ENCODE measurements at places on chromosomes 2 and 18.
A peak's percentile ranks its signal among the peaks of the same experiment; 100 is the strongest.

DNA sequence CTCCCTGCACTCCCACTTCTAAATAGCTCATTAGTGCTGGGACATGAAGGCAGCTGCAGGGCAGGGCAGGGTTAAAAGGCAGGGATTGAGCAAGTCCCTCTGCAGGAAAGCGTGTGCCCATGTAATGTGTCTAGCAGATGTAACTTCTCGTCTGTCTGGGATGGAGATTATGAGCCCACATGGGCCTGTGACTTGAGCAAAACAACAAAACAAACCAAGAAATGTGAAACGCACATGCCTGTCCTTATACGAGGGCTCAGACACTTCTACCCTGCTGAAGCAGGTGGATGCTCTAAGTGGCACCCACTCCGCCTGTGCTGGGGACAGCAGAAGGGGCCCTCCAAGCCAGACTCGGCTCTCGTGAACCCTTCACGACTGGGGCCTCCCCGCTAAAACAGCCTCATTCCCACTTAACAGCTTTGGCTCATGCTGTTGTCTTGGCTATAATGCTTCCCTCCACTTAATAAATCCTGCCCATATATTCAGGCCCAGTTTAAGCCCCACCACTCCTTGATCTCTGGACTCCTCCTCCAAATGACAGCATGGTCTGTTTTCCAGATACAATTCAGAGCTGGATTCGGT is 40.9 kb downstream of the TMEM247 start:
- DNase-seq, result no peak

GRCh38 chr2:31188131-31188530 is 29.2 kb downstream of the CAPN14 start:
- no peak for DNase-seq

DNA sequence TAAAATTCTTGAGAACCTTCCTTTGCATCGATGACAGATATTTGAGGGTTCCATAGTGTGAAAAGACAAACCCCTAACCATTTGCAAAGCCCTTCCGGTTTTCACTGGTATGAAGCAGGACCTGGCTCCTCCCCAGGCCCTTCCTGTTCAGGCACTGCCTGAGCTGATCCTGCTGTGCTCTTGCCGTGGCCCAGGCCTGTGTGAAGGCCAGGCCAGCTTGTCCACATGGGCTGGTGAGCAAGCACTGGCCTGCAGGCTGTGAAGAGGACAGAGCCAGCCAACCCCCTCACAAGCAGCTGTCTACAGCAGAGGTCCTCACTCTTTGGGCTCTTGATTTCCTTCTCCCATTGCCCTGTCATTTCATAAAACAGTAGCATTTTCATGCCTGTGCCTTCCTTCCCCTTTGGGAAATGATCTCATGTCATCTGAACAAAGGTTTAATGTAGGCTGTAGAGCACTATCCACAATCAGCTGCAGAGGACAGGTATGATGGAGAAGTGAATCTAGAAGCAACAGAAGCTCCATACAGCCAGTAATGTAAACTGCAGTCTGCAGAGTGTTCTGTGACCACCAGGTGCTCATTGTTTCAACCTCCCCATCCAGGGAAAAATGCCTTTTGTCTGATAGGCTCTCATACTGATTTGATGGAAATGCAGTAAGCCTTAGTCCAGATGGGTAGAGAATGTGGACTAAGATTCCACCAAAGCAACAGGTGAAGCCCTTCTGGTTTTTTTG is 19.8 kb downstream of the MPHOSPH10 start:
- DNase-seq, result no peak

DNA sequence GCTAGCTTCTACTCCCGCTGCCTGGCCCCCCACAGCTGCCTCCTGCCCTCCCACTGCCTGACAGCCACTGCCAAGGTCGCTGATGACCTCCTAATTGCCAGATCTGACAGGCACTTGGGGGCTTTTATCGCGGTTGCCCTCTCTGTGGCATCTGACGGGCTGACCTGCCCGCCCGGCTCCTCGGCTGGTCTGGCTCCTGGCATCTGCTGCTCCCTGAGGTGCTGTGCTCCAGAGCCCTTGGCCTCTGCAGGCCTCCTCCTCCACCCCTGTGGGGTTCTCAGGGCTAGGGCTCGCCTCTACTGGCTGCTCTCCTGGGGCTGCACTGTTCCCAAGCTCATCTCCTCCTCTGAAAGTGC is 43.1 kb downstream of the INHBB start:
- no peak for DNase-seq

DNA sequence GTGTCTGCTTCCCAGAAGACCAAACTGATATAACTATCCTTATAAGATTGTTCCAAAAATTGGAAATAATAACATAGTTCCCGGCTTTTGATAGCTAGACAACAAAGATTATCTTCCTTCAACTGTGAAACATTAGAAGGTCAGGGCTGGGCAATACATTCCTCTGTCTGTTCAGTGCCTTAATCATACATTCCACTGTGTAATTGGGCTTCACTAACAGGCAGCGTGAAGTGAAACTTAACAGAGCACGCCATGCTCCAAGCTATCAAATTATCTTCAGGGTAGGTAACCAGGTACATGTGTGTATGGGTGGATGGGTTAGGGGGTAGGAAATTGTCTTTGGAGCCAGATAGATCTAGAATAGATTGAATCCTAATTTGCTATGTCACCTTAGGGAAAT is 23.5 kb upstream of the ARL5A start:
- DNase-seq, result no peak

- no peak for DNase-seq
Observed at GRCh38 chr2:203238292-203238703, 520 bp upstream of the CYP20A1 start.

- DNase-seq, result peak; percentile 77
Observed at GRCh38 chr18:26548415-26549262, at the start of gene KCTD1. Gene KCTD1 (minus strand): TSS chr18:26548553. CDS start chr18:26548536, 17 bp downstream.

DNA sequence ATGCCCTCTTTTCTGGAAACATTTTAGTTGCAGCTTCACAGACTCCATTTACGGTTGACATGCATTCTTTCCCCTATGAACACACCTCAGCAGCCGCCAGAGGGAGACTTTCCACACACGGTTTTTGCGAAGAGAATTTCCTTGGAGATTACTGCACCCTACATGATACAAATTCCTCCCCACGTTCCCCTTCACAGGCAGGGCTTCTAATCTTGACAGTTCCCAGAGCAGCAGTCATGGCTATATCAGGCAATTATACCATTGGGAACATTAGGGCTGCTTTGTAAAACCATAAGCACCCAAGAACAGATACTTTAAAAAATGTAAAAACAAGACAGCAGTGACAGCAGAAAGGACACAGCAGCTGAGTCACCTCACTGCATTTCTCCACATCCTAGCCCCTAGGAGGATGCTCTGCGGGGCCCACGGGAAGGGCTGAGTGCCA is 253.8 kb downstream of the TGIF1 start:
- DNase-seq, result peak; percentile 28

GRCh38 chr18:56096861-56097260 is 508.9 kb upstream of the TCF4 start:
- DNase-seq, result no peak

DNA sequence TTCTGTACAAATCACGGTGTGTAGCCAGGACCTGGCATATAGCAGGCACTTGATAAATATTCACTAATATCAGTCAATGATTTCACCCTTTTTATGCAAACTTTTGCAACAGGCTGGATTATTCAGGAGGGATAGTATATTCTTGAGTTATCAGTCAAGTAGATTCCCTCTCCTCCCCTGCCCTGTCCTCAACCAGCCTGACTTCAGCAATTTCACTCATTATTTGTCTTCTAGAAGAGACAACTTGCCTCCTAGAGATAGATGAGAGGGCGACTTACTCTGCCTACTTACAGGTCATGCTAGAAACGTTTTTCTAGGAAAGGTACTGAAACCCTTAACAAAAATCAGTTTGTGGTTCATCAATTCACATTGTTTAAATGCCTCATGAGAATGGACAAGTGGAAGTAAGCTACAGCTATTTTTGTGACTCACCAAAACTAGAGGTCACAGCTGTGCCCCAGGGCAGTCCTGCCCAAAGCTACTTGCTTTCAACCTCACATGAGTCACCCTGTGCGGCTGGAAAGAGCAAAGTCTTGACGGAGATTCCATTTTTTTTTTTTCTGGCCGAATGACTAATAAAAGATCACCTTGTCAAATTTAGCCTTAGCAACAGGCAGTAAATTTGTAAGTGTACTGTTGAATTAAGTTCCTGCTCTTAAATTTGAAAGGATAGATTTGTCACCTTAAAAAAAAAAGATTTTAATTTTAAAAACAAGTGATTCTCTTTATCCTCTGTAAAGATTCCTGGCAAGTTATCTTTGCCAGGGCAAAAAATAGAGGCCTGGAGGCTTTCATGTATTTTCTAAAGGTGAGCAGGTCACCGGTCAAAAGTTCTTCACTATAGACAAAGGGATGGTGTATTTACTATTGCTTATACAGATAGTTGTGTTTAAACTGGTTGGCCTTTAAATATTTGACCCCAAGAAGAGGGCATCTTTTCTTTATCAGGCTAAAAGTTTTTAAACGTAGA is 109.0 kb upstream of the SLC35G4 start:
- peak; percentile 85 for DNase-seq

DNA sequence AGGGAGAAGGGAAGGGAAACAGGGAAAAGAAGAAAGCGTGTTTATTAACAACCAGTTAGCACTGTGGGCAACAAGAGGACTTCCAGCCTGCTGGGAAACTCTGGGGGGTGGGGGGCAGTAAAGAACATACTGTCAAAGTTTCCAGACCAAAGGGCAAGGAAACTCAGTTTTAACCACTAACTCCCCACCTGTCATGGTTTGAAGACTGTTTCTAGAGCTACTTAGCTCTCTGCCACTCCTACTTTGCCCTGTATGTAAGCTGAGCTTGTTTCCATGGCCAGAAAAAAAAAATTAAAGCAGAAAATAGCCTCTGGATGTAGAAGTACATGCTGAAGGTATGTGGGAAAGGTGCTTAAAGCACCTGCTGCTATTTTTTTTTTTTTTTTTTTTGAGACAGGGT is 11.0 kb upstream of the PTPN2 start:
- DNase-seq, result no peak

DNA sequence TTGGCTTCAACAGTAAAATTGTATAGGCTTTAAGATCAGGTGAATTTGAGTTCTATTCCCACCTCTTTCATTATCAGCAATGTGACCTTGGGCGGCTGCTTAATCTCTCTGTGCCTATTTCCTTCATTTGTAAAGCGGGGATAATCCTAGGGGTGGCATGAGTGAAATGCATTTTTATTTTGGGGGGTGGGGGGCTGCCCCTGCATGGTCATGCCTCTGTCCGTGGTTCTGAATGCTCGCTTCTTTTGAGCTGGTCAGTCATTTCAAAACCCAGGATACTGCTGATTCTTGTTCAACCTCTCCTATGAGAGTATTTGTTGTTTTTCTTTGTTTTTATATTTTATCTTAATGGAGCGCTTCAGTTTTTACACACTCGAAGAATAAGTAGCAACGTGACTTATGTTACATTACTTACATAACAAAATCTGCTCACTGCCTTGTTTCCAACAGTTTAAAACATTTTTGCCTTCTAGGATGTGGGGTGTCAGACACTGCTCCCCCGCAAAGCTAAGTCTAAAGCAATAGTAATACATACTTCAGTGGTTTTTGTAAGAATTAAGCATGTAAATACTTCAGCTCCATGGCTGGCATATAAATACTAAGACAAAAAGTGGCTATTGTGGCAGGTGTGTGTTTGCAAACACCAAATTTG is 152.6 kb upstream of the PELI1 start:
- no peak for DNase-seq

DNA sequence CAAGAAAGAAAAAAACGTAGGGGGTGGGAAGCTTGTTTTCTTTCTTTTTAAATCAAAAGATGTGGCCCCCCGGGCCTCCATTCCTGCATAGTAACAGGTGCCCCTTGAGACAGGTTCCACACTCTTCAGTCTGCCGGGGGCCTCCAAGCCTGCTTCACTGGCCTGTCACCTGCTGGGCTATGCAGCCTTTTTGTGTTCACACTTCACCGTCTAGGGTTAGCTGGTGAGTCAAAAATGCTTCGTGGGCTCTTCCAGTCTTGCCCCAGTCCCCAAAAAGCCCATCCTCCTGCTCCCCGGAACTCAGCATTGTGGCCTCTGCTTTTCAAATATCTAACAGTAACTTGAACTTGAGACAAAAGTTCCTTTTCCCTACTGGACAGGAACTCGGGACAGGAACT is 67.9 kb downstream of the POLR1A start:
- no peak for DNase-seq

- no peak for DNase-seq
Observed at GRCh38 chr2:134244086-134244485, 9.8 kb upstream of the MGAT5 start.

- DNase-seq, result no peak
Observed at GRCh38 chr2:161578998-161579397, 45.2 kb upstream of the SLC4A10 start.

GRCh38 chr18:12478269-12479047 is 70.7 kb downstream of the PRELID3A start:
- no peak for DNase-seq

GRCh38 chr2:175439416-175439815 is 257.9 kb upstream of the ATP5MC3 start:
- DNase-seq, result no peak

DNA sequence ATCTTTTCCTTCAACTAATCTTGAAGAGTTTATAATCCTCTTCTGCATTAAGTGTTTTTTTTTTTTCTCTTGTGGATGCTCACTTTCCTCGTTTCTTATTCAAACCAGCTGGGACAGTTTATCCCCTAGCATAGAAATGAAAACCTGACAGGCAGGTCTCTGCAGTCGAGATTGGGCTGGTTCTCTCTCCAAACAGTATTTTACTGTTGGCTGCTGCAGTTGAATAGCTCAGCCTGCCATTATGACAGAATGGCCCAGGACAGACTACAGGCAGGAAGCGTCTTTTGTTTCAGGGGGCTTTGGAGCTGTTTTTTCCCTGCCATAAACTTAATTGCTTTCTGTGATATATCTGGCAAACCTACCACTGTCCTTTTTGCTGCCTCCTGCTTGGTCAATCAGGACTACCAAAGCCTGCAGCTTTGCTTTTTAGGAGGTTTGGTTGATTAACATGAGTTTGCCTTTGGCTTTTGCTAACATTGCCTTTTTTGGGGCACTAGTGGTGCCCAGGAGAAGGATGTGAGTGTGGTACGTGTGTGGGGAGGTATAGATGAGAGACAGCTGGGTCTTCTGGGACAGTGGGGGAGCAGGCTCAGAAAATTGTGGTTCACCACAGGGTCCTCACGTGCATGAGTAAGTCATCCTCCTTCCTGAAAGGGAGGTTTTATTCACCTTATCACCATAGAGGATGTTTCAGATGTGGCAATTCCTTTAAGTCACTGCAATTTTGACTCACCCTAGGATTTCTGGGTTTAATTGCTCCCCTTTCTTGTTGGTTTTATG is 128.7 kb downstream of the LYPD6B start:
- no peak for DNase-seq

- no peak for DNase-seq
Observed at GRCh38 chr2:239626961-239627592, 226.3 kb upstream of the HDAC4 start.

DNA sequence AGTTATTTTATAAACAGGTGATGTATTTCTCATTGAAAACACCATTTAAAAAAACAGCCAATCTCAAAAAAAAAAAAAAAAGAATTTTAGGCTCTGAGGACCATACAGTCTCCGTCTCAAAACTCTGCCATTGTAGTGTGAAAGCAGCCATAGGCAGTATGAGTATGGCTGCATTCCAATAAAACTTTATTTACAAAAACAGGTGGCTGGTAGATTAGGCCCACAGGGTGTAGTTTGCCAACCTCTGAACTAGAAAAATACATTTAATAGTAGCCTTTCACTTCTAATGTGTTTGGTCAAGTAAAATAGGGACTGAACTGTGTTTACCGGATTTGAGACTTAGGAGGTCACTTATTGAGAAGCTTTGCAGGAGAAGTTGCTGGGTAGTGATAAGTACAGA is 19.2 kb downstream of the RMDN2 start:
- no peak for DNase-seq
